ENCODE measurements at places on chromosomes 3 and 15. TPM values are rescaled to one million over a fixed set of nuclear protein-coding genes. Genes with fewer than 3 reads are reported as not detected.

GRCh38 chr3:104886220-104886995, 480.3 kb upstream of the ALCAM start:
- no peak for DNase-seq

DNA sequence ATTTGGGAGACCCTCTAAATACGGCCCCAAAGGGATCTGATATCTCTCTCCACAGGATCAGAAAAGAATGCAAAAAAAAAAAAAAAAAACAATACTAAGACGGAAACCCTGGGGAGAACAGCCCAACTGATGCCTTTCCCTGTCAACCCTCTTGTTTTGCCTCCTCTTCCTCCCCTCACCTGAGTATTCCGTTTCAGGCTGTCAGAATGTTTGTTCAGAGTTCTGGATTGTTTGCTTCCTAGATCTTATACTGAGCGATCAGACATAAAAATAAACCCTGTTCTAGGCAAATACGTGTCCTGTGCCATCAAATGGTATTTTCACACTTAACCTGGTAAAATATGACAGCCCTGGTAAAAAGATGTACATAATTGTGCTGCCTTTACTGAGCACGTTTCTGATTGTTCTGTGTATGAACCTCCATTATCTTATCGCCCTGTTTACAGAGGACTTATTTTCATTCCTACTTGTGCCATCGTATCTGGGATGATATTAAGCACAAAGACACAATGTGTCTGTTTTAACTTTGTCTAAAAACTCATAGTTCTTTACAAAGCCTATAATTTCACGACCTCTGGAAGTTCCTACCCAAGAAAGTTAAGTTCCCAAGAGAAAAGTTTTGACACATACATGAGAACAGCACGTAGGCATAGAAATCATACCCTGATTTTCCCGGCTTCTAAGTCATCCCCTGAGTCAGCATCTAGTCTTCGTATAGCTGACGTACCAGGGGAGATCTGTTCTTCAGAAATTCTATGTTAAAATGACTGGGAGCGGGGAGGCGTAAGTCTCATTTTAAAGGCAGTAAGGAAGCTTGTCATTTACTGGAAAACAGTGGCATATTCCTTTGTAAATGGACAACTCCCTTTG, 856 bp downstream of the ZBTB38 start:
- no peak for DNase-seq

GRCh38 chr3:64343689-64344430, 118.6 kb upstream of the PRICKLE2 start:
- DNase-seq, result no peak

- no peak for DNase-seq
These were observed 147.3 kb upstream of the TRIM42 start for GRCh38 chr3:140530603-140531002.

- no peak for DNase-seq
These were observed 135.3 kb downstream of the FEZF2 start for GRCh38 chr3:62238003-62238402.

GRCh38 chr3:70979983-70980645, 603.4 kb downstream of the FOXP1 start:
- no peak for DNase-seq

DNA sequence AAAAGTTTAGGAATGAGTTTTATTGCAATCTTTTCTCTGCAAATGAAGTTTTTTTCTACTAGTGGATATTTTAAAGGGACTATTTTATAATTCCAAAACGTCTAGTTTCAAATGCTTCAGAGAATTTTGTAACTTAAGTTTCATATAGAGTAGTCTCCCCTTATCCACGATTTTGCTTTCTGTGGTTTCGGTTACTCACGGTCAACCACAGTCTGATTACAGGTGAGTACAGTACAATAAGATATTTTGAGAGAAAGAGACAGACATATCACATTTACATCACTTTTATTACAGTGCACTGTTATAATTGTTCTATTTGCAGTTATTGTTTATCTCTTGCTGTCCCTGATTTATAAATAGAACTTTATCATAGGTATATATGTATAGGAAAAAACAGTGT, 7.4 kb upstream of the EOGT start:
- DNase-seq, result no peak

DNA sequence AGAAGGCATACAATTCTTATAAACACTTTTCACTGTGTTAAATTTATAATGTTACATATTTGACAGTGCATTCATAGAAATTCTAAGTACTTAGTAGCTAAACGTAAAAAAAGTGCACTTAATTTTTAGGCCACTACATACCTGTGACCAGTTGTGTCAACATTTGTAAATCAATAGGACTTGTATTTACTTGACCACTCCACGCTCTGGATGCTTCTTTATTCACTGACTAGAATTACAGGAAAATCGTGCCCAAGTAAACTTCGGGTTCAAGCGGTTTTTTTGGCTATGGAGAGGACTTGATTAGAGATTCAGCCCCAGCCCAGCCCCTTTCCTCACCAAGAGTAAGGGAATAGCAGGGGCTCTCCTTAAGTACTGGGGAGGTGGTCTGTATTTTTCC, 21.8 kb downstream of the WDR53 start:
- no peak for DNase-seq

- DNase-seq, result no peak
These were observed 17.5 kb downstream of the SRGAP3 start for GRCh38 chr3:9231937-9232336.

DNA sequence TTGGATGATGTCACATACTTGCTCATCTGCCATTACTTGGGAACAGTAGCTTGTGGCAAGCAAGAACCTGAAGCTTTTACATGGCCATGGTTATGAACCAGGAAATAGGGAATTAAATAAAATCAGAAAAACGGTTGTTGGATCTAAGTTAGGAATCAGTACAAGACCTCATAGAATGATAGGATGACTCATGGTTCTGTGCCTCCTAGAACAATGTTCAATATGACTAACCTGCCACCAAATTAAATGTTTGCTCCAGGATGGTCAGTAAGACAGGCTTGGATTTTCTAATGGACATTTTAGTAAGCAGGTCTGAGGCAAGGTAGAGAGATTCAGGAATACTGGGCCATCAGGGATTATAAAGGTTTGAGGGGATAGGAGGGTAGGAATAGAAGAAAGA, 218.9 kb downstream of the PLOD2 start:
- no peak for DNase-seq

GRCh38 chr3:126934031-126934531, 48.8 kb upstream of the PLXNA1 start:
- no peak for DNase-seq

DNA sequence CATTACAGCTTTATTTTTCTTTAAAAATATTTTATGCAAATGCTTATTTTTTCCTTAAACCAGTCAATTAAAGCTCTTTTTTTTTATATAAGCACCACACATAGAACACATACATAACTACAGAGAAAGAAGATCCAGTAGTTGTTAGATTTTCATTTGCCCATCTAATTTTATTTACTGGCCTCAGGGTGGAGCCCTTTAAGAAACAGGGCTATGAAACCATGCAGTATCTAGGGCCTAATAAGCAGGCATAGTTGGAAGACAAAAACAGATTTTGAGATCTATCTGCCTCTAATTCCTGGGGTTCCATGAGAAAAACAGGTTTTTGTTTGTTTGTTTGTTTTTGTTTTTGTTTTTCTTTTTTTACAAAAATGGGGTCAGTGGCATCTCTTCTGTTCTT, 120.6 kb downstream of the BCHE start:
- DNase-seq, result no peak

DNA sequence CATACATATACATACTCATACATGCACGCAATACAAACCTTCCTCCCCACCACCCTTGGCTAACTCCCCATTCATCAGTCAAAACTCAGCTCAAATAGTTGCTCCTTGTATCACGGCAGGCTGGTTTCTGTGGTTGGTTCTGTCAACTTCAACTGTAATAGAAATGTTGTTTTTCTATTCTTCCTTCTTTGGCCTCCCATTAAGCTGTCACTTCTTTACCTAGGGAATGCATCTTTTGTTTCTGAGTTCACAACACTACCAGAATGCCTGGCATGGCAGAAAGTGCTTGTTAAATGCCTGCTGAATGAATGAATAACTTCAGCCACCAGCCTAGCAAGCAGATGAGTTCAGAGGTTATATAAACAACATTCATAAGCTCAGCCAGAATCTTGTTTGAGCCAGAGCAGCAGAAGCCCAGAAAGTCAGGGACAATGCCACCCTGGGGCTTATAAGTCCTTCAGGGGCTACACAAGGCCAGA, 63.1 kb downstream of the B3GALNT1 start:
- no peak for DNase-seq

- no peak for DNase-seq
These were observed 61.5 kb upstream of the SETMAR start for GRCh38 chr3:4241595-4242170.

GRCh38 chr3:122349171-122349570, 24.1 kb downstream of the CSTA start:
- DNase-seq, result no peak

DNA sequence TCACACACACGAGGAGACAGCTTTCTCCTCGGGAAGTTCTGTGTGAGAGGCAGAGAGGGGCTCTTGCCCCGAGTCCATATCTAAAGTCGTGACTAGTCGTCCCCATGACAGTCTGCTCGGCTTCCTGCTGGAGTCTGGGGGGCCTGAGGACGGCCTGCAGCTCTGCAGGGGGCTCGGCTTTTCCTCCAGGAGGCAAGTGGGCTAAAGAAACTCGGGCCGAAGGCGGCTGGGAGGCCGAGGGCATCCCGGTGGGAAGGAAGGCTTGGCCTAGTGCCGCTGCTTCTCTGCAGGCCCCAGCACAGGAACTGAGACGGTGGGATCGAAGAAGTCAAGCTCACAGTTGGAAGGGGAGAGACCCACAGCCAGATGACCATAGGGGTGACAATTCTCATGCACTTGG, 25.4 kb upstream of the PIGZ start:
- DNase-seq, result no peak

DNA sequence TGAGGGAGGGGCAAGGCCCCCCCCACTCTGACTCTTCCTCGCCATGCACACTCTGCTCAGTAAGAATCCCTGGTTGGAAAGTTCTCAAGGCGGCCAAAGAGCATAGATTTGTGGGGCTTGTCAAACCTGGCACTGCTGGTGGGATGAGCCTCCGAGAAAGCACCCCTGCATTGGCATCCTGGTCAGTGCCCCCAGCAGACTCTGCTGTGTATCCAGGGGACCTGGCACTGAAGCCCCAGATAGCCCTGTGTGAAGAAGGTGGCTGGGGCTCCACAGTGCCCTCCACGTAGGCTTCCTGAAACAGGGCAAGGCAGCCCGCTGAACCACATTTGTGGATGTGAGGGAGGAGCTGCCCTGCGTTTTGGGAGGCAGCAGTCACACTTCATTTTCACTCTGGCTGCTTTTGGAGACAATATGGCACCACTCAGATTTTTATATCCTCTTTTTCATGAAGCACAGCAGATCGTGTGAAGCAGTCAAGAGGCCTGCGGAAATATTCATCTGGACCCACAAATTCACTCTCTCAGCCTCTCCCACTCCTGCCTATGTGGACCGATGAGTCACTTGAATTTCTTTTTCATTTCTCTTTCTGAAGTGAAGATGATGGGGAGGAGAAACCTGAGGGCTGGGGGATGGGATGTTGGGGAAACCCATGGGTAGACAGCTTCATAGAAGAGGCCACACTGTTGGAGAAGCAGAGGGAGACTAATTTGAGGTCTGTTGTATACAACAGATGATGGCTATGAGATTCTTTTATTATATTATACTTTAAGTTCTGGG, 88.7 kb upstream of the BCL6 start:
- DNase-seq, result peak; percentile 28

GRCh38 chr3:176867681-176868663, 329.3 kb downstream of the TBL1XR1 start:
- DNase-seq, result no peak

GRCh38 chr3:58531956-58532355, 5.0 kb downstream of the ACOX2 start:
- DNase-seq, result no peak

- no peak for DNase-seq
These were observed 256.7 kb upstream of the ICE2 start for GRCh38 chr15:60735559-60736047.

DNA sequence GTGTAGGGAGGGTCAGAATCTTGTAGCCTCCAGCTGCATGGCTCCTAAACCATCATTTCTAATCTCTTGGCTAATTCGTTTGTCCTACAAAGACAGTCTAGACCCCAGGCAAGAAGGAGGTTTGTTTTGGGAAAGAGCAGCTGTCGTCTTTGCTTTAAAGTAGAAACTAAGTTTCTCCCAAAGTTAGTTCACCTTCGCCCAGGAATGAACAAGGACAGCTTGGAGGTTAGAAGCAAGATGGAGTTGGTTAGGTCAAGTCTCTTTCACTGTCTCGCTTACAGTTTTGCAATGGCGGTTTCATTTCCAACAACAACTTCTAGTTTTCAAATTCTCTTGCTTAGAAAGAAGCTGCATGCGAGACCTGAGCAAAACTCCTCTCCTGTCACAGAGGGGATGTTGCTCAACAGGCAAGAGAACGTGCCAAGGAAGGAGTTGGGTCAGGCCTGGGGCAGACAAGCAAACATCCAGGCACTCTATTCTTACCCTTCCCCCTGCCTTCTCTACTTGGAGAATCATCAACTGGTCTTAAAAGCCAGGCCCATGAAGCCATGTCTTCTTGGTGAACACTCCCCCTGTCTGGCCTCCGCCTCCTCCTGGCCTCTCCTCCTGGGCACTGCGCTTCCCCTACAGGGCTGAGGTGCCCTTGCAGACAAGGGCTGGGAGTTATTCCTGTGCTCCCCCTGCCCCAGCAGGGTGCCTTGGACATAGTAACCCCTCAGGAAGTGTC, 57.6 kb downstream of the TMEM44 start:
- DNase-seq, result no peak

GRCh38 chr15:92787116-92787515, 113.0 kb upstream of the CHD2 start:
- DNase-seq, result no peak

GRCh38 chr15:48774484-48774883, 36.4 kb downstream of the CEP152 start:
- DNase-seq, result no peak

GRCh38 chr3:158936530-158937113, 134.8 kb downstream of the MFSD1 start:
- DNase-seq, result no peak

GRCh38 chr3:157452097-157452496, 15.4 kb downstream of the PTX3 start:
- DNase-seq, result no peak

ACKR2 gene
- total RNA-seq, result 1.1 TPM

SNTN gene
- not detected for total RNA-seq

NOX5 gene
- total RNA-seq, result not detected

NR2C2 gene
- total RNA-seq, result 79.1 TPM

POMGNT2 gene
- total RNA-seq, result 5.0 TPM

VILL gene
- total RNA-seq, result 16.1 TPM

GOLGA6L4 gene
- total RNA-seq, result 2.6 TPM

VIPR1 gene
- total RNA-seq, result 5.6 TPM

All from activated T-cell treated with anti-CD3 and anti-CD28 coated beads, Interleukin-2, amount 50 U/mL, for 72 hours (primary cell).